ENCODE measurements at places on chromosomes 12 and 14.

DNA sequence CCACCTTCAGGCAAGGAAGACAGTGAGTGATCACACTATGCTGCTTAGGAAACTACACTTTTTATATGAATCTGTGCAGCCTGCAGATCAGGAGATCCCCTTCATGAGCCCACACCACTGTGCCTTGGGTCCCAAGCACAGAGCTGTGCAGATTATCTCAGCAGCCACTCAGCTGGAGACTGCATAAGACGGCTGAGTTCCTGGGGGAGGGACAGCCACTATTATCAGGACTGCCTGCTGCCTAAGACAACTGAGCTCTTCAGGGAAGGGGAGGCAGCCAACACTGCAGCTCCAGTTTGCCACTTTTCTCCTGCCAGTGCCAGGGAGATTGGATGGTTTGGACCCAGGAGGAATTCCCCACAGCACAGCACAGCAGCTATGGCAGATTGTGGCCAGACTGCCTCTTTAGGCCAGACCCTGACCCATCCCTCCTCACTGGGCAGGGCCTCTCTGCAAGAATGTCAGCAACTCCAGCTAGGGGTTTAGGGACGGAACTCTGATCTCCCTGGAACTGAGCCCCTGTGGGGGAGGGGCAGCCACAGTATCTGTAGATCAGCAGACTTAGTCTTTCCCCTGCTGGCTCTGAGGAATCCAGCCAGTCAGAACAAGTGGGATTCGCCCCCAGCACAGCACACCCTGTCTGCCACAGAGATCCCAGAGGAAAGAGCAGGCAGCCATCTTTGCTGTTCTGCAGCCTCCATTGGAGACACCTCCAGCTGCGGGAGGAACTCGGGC is 141.3 kb downstream of the KLHL28 start:
- no peaks in the 10 kb centered on the region for H3K36me3 ChIP-seq
- peaks cover 28% of the 10 kb centered on the region for H3K27me3 ChIP-seq
- H3K27ac ChIP-seq = no peak overlapping the region
- H3K4me1 ChIP-seq = no peaks in the 10 kb centered on the region
- H3K4me3 ChIP-seq = no peak overlapping the region

DNA sequence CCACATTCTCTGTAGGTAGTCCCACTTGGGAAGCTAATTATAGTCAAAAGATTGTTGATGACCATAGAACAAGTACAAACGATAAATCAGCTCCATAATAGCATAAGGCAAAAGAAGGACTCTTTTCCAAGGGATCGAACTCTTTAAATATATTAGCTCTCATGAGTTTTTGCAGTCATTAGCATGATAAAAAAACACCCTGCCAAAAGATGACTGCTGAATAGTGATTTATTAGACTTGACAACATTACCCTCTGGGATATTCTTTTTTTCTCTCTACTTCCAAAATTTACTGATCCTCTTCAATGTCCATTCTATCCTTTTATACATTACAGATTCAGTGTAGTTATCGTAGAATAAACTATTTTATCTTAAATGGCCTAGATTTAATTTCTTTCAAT is 14.2 kb downstream of the EPYC start:
- no peak overlapping the region for H3K27ac ChIP-seq
- H3K4me3 ChIP-seq = no peak overlapping the region
- H3K27me3 ChIP-seq = no peaks in the 10 kb centered on the region
- no peak for DNase-seq

DNA sequence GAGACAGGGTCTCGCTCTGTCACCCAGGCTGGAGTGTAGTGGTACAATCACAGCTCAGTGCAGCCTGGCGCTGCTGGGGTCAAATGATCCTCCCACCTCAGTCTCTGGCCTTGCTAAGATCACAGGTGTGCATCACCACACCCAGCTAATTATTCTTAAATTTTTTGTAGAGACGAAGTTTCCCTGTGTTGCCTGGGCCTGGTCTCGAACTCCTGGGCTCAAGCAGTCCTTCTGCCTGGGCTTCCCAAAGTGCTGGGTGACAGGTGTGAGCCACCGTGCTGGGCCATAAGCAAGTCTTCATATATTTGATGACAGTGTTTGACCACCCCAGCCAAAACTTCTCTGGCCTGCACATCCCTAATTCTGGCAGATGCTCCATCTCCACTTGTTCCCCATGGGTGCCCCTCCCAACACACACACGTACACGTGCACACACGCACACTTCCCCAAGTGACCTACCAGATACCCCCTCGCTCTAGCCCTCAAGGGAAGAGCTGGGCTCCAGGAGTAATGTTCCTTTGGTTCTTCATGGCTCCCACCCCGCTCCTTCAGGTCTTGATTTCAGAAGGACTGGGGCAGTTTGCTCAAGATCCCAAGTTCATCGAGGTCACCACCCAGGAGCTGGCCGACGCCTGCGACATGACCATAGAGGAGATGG is 104.3 kb upstream of the FKBP4 start:
- DNase-seq = no peak
- peak overlapping the region; percentile 93 for H3K4me3 ChIP-seq
- peak overlapping the region; percentile 93 for H3K27ac ChIP-seq

- no peaks in the 10 kb centered on the region for H3K27me3 ChIP-seq
- no peak overlapping the region for H3K27ac ChIP-seq
- H3K4me3 ChIP-seq = no peak overlapping the region
- no peaks in the 10 kb centered on the region for H3K36me3 ChIP-seq
- H3K4me1 ChIP-seq = no peaks in the 10 kb centered on the region
- no peak for DNase-seq
Measured at GRCh38 chr12:62670986-62671720, 204.5 kb downstream of the MON2 start.

- no peaks in the 10 kb centered on the region for H3K4me1 ChIP-seq
- H3K4me3 ChIP-seq = no peak overlapping the region
- DNase-seq = no peak
- H3K27me3 ChIP-seq = no peaks in the 10 kb centered on the region
- H3K36me3 ChIP-seq = no peaks in the 10 kb centered on the region
Measured at GRCh38 chr12:131245564-131246355, 292.1 kb downstream of the ADGRD1 start.

DNA sequence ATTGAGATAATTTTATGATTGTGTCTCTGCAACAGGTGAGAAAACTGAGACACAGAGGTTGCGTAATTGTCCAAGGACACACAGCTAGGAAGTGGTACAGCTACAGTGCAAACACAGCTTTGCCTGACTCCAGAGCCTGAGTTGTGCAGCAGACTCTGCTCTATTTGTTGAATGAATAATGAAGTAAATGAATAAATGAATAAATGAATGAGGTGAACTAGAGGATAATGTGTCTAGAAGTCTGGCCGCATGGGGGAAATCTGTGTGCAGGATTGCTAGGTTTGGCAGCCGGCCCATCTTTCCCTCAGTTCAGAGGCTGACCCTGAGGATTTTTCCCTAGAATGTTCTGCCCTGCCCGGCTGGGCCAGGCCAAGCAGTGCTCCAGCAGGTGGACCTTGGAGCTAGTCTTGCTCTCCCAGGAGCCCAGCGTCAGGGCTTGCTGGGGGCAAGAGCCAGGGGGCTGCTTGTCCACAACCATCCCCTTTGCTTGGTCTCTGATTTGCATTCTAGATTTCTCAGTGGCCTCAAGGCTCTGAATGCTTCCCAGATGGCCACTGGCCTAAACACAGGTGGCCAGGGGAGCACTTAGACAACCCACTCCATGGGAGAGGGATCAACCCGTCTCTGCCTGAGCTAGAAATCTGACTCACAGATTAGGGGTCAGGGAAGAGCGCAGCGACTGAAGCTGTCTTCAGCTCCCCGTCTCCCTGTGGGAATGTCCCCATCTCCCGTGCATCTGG is 225.2 kb downstream of the C12orf75 start:
- H3K27me3 ChIP-seq = peaks cover 3% of the 10 kb centered on the region
- no peak overlapping the region for H3K27ac ChIP-seq
- H3K4me3 ChIP-seq = no peak overlapping the region
- H3K36me3 ChIP-seq = no peaks in the 10 kb centered on the region
- no peaks in the 10 kb centered on the region for H3K4me1 ChIP-seq
- DNase-seq = no peak

DNA sequence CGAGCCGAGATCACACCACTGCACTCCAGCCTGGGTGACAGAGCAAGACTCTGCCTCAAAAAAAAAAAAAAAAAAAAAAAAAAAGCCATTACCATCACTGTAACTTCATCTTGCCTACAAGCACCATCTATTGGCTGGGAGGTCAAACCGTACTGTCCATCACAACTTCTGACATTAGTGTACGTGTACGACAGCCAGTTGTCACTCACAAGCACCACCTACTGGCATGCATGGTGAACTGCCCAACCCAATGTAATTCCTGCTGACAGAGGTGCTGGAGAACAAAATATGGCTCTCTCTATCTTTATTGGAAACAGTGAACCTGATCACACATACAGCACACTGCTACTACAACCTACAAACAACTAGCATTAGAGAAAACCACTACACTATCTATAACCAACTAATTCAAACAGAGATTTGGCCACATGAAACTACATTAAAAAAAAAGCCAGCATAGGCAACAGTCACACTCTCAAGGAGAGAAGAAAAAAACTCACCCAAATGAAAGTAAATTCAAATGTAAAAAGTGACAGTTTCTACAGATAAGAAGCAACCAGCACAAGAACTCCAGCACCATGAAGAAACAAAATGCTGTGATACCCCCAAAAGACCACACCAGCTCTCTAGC is 82.3 kb downstream of the PUS7L start:
- no peak for DNase-seq
- H3K4me3 ChIP-seq = no peak overlapping the region
- peaks cover 14% of the 10 kb centered on the region for H3K27me3 ChIP-seq
- no peaks in the 10 kb centered on the region for H3K36me3 ChIP-seq
- H3K4me1 ChIP-seq = peaks cover 2% of the 10 kb centered on the region

DNA sequence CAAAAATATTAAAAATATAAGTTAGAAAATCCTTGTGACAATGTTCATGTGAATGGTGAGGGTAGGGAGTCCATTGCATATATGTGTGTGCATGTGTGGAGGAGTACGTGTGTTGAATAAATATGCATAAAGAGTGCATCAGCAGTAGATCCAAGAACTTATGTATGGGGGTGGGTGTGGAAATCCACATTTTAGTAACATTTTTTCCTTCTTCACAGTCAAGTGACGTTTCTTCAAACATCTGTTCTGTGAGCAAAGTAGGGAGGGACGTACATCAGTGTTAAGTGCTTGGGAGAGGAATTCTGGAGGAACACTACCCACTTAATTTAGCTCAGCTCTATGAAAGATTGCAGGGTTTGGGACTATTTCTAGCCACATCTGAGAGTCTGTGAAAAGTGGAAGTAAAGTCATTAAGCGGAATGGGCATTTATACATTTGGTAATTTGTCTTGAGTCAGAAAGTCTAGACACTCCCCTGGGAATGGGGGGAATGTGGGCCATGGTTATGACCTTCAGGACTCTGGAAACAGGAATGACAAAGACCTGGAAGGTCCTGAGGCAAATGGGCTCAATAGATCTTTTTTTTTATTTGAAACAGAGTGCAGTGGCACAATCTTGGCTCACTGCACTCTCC is 156.4 kb upstream of the PLXNC1 start:
- no peak overlapping the region for H3K27ac ChIP-seq
- H3K4me1 ChIP-seq = no peaks in the 10 kb centered on the region

- peaks cover 3% of the 10 kb centered on the region for H3K27me3 ChIP-seq
- peak; percentile 42 for DNase-seq
- H3K4me3 ChIP-seq = no peak overlapping the region
- no peaks in the 10 kb centered on the region for H3K4me1 ChIP-seq
- H3K27ac ChIP-seq = no peak overlapping the region
Measured at GRCh38 chr14:101104485-101104884, 201.0 kb upstream of the RTL1 start.

DNA sequence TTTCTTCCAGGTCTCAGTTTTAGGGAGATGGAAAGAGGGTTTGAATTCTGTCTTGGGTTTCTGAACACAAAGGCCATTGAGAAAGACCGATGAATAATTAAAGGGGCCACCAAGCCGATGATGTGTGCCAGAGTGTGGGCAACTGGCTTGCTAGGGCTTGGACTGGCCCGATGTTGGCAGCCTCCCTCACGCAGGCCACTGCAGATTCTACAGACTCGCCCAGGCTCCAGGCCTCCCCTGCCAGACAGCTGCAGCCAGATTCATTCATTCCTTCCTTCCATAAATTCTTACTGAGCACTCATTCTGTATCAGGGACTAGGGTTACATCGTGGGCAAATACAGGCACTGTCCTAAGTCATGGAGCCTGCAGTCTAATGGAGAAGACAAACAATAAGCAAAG is 34.9 kb downstream of the ACTN1 start:
- no peaks in the 10 kb centered on the region for H3K27me3 ChIP-seq
- DNase-seq = no peak
- H3K4me1 ChIP-seq = peaks cover 57% of the 10 kb centered on the region
- peak overlapping the region; percentile 97 for H3K27ac ChIP-seq
- H3K4me3 ChIP-seq = peak overlapping the region; percentile 64

- no peaks in the 10 kb centered on the region for H3K36me3 ChIP-seq
- no peak overlapping the region for H3K4me3 ChIP-seq
- no peak overlapping the region for H3K27ac ChIP-seq
- peaks cover 2% of the 10 kb centered on the region for H3K27me3 ChIP-seq
- no peak for DNase-seq
- no peaks in the 10 kb centered on the region for H3K4me1 ChIP-seq
Measured at GRCh38 chr12:117564881-117565280, 203.5 kb upstream of the NOS1 start.

GRCh38 chr14:38512236-38512635 is 256.3 kb upstream of the CLEC14A start:
- no peaks in the 10 kb centered on the region for H3K36me3 ChIP-seq
- H3K27ac ChIP-seq = no peak overlapping the region
- DNase-seq = no peak
- H3K4me3 ChIP-seq = no peak overlapping the region

DNA sequence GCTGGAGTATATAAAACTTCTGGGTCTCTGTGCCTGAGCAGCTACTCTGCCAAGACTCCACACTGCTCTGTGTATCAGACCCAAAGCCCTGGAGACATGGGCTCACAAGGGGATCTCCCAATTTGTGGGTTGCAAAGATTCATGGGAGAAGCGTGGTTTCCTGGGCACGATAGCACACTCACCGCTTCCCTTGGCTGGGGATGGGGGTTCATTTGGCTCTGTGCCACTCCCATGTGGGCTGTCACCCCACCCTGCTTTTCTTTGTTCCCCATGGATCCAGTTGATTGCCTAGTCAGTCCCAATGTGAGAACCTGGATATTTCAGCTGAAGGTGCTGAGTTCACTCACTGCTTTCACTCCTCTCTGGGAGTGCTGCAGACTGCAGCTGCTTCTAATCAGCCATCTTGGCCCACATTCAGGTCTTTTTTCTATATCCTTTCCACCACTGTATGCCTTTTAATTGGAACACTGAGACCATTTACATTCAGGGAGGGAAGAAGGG is 40.0 kb upstream of the PCNX4 start:
- peaks cover 2% of the 10 kb centered on the region for H3K27me3 ChIP-seq
- H3K4me3 ChIP-seq = peak overlapping the region; percentile 65
- no peaks in the 10 kb centered on the region for H3K36me3 ChIP-seq
- peaks cover 30% of the 10 kb centered on the region for H3K4me1 ChIP-seq
- peak overlapping the region; percentile 87 for H3K27ac ChIP-seq

- H3K4me3 ChIP-seq = no peak overlapping the region
- H3K36me3 ChIP-seq = peaks cover 94% of the 10 kb centered on the region
- peaks cover 23% of the 10 kb centered on the region for H3K4me1 ChIP-seq
- H3K27me3 ChIP-seq = no peaks in the 10 kb centered on the region
Measured at GRCh38 chr14:61533513-61534255, 161.6 kb upstream of the HIF1A start.

Data from naive thymus-derived CD8-positive, alpha-beta T cell (primary cell).